ENCODE measurements at places on chromosomes 2 and 18.

- DNase-seq, result no peak
Observed at GRCh38 chr18:58390399-58390798, 238.5 kb downstream of the ALPK2 start.

GRCh38 chr2:2825516-2826208, 494.6 kb upstream of the MYT1L start:
- no peak for DNase-seq

DNA sequence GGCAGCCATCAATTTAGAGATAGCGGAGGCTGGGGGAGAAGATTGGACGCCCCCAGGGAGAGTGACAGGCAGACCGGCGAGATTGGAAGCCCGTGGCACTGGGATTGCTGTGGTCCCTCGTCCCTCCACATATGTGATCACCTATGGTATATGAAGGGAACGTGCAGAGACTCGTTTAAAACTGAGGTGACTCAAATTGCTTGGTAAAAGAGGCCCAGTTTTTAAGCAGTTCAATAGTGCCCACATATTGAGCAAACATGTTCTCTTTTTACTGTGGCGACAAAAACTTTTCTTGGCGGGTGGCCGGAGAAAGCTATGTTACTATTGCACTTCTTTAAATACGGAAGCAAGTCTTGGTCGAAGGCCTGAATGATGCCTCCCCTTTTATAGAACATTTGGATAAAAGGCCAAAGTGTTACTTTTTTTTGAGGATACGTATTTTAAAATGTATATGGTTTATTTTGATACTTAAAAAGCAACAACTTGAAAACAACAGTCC, 9.1 kb downstream of the B3GNT2 start:
- DNase-seq, result no peak

DNA sequence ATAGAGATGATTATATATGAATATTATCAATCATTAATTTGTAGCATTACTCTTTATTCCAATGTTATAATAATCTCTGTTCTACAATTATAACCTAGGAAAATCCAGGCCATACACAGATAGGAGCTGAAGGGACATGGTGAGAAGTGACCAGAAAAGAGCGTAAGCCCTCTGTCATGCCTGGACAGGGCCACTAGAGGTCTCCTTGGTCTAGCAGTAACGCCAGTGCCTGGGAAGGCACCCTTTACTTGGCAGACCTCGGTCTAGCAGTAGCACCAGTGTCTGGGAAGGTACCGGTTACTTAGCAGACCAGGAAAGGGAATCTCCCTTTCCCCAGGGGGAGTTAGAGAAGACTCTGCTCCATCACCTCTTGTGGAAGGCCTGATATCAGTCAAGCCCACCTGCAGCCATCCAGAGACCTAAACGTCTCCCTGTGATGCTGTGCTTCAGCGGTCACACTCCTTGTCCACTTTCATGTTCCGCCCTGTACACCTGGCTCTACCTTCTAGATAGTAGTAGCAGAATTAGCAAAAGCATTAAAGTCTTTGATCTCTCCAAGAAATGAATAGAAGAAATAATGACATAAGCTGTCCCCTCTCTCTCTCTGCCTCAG, 447.5 kb upstream of the FSIP2 start:
- DNase-seq, result no peak

DNA sequence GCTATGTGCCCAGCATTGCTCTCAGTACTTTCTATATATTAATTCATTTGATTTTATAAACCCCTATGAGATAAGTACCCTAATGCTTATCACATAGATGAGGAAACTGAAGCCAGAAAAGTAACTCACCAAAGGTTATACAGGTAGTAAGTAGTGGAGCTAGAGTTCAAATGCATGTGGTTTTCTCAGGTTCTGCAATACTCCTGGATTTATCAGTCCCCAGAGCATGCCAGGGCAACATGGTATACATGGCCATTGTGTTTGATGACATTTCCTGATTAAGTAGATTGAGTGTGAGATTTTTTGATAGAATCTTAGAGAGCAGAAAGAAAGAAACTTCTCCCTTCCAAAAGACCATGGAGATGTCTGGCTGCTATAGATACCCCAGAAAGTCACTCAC, 233.1 kb downstream of the IKZF2 start:
- DNase-seq, result no peak

Measured in non-pigmented ciliary epithelial cell (primary cell).